ENCODE measurements at places on chromosomes 1 and 21.
A peak's percentile ranks its signal among the peaks of the same experiment; 100 is the strongest.

DNA sequence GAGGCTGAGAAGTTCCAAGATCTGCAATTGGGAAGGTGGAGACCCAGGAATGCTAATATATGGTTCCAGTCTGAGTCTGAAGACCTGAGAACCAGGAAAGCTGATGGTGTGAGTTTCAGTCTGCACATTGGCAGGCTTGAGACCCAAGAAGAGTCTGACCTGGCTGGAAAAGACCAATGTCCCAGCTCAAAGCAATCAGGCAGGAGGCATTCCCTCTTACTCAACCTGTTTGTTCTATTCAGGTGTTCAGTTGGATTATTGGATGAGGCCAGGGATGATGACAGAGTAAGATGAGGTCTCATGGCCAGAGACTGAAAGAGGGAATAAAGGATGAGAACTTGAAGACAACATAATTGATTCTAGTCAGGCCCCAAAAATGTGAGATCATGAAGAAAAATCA is 50.1 kb downstream of the SPATA46 start:
- DNase-seq, result no peak

DNA sequence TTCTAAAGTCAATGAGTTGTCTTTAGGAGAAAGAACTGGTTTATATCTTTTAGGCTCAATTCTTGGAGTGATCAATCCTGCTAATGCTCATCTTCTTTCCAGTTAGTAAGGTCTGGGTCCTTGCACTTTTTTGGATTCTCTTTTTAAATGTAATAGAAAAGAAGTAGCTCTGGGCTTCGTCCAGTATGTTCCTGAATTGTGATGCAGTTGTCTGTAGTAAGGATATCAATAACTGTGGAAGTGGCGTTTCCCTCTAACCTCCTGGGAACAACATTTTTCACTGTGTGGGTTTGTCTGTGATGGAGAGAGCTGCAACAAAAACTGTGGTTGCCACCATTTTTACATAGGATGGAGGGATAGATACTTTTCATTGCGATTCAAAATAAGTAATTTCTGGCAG is 367.2 kb downstream of the USP25 start:
- no peak for DNase-seq

DNA sequence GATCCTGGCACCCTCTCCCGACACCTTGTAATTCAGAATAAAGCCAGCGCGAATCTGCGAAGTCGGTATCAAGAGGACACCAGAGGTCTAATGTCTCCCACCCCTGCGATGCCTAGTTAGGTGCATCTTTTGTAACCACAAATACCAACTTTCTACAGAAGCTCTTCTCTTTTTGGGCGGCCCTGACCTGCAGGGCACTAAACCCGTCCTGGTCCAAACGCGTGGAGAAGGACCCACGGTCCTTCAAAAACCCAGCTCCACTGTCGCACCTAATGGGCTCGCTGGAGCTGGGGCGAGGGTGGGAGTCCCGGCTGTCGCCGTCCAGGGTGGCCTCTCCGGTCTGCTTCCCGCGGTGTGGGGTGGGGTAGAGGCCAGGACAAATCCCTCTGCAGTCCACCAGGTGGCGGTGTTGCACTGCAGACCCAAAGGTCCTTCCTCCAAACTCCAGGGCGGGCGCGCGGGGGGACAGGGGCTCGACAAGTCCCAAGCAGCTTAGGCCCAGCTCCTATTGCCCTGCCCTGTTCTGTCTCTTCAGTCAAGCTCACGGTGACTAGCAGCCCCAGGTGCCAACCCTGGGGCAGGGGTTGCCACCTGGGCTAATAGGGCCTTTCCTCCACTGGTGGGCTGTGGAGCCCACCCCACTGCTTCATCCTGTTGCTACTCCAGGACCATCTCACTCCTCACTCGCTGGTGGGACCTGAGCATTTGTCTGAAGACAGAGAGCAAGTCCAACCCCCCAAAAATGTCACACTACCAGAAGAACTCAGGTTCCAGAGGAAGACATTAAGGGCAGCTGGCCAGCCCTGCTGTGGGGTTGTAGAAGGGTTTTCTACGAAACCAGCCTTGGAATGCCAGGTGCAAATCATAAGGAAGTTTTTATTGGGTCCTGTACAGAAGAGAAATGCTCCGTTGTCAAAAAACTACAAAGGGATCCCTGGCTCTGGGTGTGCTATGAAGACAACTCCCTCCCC is 2.8 kb downstream of the HES3 start:
- DNase-seq, result peak; percentile 90

DNA sequence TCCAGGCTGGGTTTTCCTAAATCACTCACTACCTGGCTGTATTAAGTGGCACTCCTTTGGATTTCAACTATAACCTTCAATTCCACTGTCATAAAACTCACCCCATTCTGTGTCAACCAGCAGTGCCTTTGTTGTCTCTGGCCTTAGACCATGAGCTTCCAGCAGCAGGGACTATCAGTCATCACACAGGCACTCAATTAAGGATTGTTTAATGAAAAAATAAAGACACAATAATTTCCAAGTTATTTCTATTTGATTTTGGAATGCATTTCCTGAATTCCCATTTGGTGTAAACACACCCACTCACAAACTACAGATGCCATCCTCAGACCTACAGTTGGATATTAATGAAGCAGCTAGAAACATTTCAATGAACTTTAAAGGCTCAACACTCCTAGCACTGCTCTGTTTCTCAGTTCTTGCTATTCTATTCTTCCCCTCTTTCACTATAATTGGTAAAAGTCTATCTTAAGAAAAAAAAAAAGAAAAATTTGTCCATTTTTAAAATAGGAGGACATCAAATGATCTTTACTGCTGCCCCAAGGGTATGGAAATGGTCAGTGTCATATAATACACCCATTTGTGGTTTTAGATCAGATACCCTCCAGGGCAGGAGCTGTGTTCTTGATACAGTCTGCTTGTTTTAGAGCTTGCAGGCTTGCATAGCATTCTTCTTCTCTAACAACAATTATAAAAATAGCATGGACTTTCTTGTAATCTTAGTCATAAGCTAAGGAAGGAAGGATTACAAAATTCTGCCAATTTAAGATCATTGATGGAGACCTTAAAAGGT is 156.4 kb downstream of the PTGER3 start:
- peak; percentile 32 for DNase-seq

DNA sequence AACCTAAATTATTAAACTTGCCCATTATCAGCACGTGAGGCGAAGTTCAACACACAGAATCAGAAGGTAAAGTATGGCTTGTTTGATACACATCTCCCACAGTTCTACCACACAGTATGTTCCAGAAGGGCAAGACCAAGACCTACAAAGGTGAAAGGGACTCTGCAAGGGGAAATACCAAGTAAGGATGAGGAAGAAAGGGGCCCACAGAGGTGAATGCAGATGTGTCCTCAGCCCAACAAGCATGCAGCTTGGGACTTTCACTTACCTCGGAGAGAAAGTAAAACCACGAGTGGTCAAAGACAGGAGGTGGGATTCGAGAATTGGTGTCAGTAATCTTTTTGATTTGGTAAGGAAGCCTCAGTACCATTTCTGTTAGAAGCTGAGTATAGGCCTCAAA is 85.8 kb downstream of the UBR4 start:
- DNase-seq, result no peak

GRCh38 chr1:219209578-219209977 is 35.9 kb downstream of the LYPLAL1 start:
- DNase-seq, result no peak

- DNase-seq, result no peak
Observed at GRCh38 chr1:154666051-154666790, 58.2 kb upstream of the ADAR start.

GRCh38 chr1:7405844-7406500 is 365.1 kb upstream of the VAMP3 start:
- no peak for DNase-seq

- no peak for DNase-seq
Observed at GRCh38 chr1:219155135-219155534, 18.5 kb upstream of the LYPLAL1 start.

DNA sequence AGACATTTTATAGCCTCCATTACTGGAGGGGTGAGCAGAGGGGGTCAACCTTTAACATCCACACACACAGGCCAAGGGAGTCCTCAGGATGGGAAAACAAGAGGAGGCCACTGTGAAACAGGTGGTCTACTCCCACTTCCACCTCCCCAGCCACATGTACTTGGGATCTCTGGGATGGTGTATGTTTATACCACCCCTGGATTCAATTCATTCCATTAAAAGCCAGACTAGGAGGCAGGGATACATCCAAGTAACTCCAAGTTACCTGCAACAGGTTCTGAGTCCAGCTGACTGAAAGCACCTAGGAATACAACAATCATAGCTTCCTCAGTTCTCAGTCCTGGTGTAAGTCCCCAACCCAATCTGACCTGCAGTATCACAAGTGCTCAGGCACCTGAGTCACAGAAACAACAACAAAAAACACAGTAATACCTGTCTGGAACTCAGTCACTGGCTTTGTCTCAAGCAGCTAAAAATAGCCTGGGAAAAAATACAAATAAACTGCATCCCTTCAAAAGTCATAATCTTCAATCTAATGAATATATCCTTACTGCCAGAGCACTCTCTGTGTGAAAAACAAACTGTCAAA is 9.8 kb downstream of the ERI3 start:
- DNase-seq, result no peak

DNA sequence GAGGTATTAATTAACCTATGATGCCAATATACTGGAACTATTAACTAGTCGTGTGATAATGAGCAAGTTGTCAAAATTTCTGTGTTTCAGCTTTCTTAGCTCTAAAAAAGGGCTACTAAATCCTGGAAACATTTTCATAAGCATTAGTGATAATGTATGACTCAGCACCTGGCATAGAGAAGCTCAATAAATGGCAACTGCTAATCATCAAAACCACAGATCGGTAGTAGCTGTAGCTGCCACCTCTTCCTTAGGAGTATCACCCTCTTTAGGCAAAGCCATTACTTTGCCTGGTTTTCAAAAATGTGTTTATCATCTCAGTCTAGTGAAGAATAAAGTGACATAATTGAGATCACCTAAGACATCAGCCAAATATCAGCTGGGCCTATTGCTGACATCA is 75.5 kb downstream of the TPR start:
- no peak for DNase-seq

GRCh38 chr1:17994046-17994445 is 113.6 kb upstream of the IGSF21 start:
- DNase-seq, result no peak

GRCh38 chr1:19926296-19927129 is 3.1 kb upstream of the PLA2G2E start:
- DNase-seq, result no peak

- no peak for DNase-seq
Observed at GRCh38 chr1:163436140-163436812, 114.5 kb downstream of the NUF2 start.

DNA sequence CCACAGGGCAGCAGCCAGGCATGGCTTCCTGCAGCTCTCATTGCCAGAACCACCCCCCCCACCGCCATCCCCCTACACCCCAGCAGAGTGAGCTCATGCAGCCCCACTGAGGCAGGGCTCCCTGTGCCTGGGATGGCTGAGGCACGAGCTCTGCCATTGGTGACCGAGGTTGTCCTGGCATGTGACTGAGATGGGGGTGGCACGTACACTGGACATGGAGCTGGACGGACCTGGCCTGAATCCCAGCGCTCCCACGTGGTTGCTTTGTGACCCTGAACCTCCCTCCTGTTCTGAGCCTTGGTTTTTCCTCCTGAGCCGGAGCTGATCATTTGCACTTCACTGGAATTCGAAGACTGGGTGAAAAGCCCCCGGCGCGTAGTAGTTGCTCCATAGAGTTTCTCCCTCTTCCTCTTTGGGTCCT is 28.3 kb downstream of the ALPL start:
- no peak for DNase-seq

All from GM03348 (cell line).